ENCODE measurements at places on chromosomes 2 and 18.

GRCh38 chr18:24187049-24187448 lies 48.2 kb downstream of the CABYR start:
- peak; percentile 41 for DNase-seq

DNA sequence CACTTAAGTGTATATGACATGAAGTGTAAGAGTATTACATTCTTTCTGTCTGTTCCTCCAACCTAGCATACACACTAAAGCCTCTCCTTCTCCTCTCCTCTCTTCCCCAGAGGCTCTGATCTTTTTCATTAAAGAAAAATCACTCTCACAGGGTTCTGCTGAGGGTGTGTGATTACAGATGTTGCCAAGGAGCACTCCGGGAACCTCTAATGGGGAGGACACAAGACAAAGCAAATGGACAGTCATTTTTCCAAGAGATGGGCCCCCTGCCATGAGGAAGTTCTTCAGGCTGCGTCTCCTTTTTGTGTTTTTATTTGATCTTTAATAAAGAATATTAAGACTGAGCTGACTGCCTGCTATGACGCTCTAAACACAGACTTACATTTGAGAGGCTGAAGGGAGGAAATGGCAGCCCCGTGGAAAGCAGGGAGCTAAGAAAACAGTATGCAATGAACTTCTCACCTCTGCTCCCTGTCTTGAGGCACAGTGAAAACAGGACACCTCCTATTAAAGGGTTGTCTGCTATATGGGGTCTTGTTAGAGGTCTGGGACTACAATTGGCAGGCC lies 578.1 kb downstream of the PIK3C3 start:
- DNase-seq, result no peak

GRCh38 chr2:23385748-23386338 lies 864 bp downstream of the KLHL29 start:
- DNase-seq, result no peak

GRCh38 chr18:55511277-55511676 lies 76.7 kb downstream of the TCF4 start:
- DNase-seq, result peak; percentile 22

DNA sequence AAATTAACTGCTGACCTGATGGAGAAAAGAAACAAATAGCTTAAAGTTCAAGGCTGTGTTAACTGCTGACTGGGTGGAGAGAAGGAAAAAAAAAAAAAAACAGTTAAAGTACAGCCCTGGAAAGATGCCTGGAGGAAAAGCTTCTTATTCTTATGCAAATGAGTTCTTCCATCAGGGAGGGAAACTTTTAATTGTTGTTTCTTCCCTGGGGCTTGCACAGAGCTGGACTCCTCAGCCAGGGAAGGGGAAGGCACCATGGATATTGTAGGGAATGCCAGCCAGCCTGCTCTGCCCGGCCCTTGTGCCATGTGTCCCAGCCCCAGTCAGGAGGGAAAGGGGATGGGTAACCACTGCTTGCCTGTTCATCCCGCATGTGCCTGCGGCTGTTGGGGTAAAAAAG lies 833.1 kb upstream of the CRIM1 start:
- no peak for DNase-seq

- DNase-seq, result no peak
Measured at GRCh38 chr18:76142611-76143010, 352.4 kb downstream of the ZNF516 start.

DNA sequence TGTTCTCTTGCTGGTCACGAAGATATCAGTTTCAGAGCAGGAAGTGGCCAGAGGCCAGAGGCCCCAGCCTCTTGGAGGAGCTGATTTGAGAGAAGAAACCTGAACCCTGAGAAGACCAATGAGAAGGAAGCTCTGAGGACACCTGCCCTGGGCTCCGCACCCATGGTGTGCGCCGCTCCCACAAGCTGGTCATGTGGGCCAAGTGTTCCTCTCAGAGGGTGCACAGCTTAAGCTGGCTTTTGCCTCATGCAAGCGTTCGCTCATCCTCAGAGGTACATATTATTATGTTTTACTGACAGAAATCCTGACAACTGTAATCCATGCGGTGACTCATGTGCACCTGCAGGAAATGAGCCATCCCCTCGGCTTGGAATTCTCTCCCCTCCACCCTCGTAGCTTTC lies 316.1 kb upstream of the MYT1L start:
- no peak for DNase-seq

- no peak for DNase-seq
Measured at GRCh38 chr2:127170021-127170420, 50.1 kb downstream of the CYP27C1 start.

- no peak for DNase-seq
Measured at GRCh38 chr2:148979919-148980277, 58.6 kb upstream of the LYPD6B start.

DNA sequence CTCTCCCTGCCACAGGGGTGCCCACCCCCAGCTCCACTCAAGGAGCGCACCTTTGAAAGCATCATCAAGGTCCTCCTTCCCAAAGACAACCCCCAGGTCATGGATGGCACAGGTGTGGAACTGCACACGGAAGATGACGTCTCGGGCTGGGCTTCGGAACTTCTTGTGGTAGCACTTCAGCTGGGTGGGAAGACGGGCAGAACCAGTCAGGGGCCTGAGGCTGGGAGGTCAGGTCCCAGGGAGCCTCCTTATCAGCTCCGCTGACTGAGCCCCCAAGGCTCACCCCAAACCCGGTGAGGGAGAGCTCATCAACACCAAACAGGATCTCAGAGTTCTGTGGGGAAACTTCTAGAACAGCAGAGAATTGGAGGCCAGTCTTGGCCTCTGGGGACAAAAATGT lies 117.8 kb downstream of the TNS1 start:
- DNase-seq, result no peak

DNA sequence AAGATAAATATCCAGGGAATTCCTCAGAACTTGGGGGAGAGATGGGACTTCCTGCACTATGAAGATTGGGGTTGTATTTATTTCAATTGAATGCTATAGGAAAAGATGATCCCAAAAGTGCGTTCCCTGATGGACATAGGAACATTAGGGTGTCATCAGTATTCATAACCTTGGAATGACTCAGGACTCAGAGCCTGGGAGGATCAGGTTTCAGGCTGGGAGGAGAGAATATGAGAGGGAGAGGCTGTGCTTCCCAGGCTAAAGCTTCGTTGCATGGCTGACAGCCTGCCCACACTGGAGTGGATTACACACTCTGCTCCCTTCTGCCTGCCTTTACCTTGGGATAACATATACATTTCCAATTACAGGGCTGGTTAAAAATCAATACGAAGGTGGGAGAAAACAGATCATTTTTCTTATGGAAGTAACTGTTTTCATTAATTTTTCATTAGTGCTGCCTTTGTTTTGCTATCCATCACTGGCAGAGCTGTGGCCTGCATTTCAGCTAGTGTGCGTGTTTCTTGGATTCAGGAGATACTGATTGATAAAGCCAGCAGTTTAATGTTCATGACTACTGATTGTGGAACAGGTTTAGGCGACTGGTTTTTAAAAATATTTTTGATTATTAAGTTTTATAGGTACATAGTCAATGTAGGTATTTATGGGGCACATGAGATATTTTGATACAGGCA lies 118.7 kb downstream of the KCTD1 start:
- no peak for DNase-seq

- no peak for DNase-seq
Measured at GRCh38 chr2:38000485-38001222, 75.3 kb downstream of the CYP1B1 start.

DNA sequence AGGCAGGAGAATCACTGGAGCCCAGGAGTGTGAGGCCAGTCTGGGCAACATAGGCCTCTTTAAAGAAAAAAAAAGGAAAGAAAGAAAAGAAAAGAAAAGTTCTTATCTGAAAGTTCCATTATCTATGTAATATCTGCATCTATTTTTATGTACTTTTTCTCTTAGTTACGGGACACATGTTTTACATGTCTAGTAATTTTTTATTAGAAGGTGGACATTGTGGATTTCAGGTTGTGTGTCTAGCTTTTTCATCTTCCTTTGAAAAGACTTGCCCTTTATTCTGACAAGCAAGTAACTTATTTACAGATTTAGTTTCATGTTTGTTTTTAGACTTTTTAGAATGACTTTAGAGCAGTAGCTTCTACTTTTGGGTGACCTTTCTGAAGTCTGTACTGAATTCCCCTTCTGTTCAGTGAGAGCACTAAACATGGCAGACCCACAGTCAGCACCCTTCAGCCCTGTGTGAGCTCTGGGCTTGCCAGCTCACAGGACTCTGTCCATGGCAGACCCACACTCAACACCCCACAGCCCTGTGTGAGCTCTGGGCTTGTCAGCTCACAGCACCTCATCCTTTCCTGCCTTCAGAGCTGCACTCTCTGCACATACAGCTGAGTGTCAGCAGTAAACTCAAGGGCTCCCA lies 17.5 kb downstream of the TRAPPC12 start:
- no peak for DNase-seq

GRCh38 chr2:241014764-241015163 lies 16.3 kb downstream of the SNED1 start:
- no peak for DNase-seq

GRCh38 chr18:2316751-2317696 lies 254.3 kb downstream of the METTL4 start:
- no peak for DNase-seq

GRCh38 chr2:19409046-19409445 lies 50.6 kb upstream of the OSR1 start:
- DNase-seq, result no peak

DNA sequence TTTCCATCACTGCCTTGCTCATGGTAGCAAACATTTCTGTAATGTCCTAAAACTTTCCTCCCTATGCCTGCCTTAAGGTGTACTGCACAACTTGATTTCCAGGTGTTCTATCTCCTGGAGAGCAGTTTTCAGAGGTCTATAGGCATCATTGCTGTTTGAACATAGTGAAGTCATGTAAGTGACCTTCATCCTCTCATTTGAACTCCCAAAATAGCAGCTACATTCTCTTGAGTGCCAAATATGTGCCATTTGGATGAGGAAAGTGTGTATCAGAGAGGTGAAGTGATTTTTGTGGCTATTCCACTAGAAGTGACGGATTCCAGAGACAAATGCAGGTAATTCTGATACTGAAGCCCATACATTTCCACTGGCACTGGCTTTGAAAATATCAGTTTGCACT lies 3.4 kb downstream of the PPP1R1C start:
- DNase-seq, result no peak

- no peak for DNase-seq
Measured at GRCh38 chr2:191226196-191226595, 19.0 kb upstream of the MYO1B start.

DNA sequence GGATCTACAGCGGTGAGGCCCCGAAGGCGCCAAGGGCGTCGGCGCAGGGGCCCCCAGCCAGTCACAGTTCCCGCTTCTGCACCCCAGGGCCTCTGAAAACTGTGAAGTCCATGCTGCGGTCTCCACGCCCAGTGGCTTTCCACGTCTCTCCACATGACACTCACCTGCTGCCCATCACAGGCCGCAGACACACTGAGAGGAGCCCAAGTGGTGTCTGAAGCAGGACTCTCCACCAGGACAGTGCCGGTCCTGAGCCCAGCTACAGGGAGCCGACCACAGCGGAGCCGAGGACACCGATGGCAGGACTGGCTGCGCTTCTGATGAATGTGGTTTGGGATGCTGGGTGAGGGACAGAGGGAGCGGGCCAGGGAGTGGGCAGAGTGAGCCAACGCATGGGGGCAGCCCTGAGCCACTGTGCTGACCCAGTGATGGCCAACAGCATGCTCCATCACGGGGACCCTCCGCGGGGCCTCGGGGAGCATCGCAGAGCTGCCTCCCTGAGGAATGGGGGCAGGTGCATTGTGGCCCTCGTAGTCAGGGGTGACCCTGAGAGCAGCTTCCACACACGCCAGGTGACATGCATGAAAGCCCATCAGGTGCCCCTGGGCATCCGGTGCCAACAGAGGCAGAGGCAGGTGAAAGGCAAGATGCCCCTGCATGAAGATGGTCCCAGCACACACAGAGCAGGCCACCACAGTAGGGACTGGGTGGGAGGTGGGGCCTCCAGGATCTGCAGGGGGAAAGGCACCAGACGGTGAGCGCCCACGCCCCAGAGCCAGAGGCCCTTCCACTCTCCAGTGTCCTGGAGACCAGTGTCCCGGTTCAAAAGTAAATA lies 116.6 kb downstream of the HDAC4 start:
- no peak for DNase-seq

GRCh38 chr2:37344453-37345361 lies at the start of gene QPCT:
Gene QPCT, plus strand, starts transcription at chr2:37344630. Its CDS starts 102 bp downstream, at chr2:37344732.
- DNase-seq, result peak; percentile 66

- no peak for DNase-seq
Measured at GRCh38 chr2:147479358-147479757, 365.5 kb upstream of the ACVR2A start.

DNA sequence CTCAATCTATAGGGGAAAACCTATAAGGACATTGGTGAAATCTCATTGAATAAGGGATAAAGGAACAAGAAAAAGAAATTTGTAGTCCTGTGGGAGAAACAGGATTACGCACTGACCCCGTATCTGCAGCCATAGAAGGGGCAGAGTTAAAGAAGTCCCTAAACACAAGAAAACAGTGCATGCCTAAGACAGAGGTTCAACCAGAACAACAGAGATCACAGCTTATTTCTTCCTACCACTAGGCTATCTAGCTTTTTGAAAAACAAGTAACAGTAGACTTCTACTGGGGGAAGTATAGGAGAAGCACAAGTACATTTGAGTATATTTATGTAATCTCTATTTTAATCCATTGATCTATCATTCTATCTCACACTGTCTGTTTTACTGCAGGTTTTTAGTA lies 485.2 kb upstream of the REG3G start:
- no peak for DNase-seq

GRCh38 chr2:129611471-129611870 lies 368.0 kb upstream of the RAB6C start:
- DNase-seq, result no peak

- DNase-seq, result no peak
Measured at GRCh38 chr2:217946051-217946450, 56.7 kb downstream of the TNS1 start.

DNA sequence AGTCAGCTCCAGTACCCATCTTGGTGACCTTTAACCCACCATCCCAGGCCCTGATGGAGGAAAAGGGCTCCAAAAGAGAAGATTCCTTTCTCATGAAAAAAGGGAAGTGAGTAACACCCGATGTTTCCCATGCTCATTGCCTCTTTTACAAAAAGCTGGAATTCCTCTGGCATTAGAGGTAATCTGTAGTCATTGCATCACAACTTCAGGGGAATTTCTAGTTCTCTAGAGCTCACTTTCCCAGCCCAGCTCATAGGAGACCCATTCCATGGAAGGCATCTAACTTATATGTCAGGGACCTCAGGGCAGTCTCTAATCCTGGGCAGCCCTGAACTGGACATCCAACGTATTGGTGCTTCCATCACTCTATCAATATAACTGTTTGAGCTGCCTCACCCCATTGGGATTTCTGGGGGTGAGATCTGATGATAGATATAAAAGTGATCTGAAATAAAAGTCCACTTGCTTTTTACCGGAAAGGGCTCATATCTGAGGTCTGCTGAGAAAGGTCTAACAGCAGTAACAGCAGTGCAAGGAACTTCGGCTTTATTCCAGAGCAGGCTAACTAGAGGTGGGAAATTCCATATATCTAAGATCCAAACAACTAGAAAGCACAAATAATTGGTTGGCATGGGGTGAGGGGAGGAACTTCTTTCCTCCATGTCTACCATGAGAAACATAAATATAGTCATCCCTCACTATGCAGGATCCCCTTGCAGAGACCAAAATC lies 106.1 kb downstream of the ETAA1 start:
- DNase-seq, result no peak

- peak; percentile 41 for DNase-seq
Measured at GRCh38 chr2:196233021-196233804, 61.8 kb upstream of the STK17B start.

GRCh38 chr2:217756375-217757107 lies 246.3 kb downstream of the TNS1 start:
- DNase-seq, result peak; percentile 84

GRCh38 chr2:166067229-166067628 lies 60.6 kb downstream of the SCN1A start:
- DNase-seq, result peak; percentile 67

- DNase-seq, result no peak
Measured at GRCh38 chr2:74991977-74992376, 33.5 kb downstream of the POLE4 start.
